ENCODE measurements at places on chromosomes 7 and 10.

DNA sequence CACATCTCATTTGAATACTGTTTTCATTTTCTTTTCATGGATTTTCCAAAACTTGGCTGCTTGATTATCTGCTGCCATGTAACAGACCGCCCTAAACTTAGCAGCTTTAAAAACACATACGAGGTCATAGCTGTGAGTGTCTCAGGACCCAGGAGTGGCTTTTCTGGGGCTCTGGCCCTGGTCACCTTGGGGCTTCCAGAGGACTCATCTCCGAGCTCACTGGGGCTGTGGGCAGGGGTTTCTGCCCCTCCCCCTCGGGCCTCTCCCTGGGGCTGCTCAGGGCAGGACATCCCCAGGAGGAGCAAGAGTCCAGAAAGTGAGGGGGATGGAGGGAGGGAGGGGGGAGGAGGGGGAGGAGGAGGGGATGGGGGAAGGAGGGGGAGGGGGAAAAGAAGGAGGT lies 77.0 kb downstream of the NKX6-2 start:
- no peak for DNase-seq

DNA sequence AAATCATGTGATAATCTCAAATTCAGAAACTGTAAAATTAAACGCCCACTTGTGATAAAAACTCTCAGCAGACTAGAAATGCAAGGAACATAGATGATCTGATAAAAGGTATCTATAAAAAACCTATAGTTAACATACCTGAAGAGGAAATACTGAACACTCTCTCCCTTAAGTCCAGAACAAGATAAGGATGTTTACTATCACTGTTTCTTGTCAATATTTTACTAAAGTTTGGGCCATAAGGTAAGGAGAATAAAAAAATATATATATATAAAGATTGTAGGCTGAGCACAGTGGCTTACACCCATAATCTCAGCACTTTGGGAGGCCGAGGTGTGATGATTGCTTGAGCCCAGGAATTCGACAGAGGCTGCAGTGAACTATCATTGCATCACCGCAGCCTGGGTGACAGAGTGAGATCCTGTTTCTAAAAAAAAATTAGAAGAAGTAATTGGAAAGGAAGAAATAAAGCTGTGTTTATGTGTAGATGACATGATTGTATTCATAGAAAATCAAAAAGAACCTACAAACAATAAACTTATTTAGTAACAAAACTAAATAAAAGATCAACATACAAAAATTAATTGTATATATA lies 28.4 kb downstream of the MPLKIP start:
- no peak for DNase-seq

GRCh38 chr7:18434171-18434570 lies 61.4 kb upstream of the HDAC9 start:
- no peak for DNase-seq

DNA sequence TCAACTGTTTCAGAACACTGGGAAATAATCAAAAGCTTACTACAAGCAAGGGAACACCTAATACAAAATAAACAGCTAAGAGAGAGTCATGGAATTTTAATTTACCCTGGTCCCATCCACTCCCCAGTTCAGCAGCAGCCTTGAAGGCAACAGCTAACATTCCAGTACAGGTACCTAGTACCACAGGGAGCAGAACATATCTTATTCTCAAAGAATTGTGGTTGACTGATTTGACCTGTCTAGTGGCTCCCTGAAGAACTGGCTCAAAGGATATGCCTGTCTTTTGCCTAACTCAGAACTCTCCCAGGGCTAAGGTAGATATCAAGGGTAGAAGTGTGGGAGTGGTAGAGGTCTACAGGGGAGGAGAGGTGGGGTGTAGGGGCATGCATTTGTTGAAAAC lies 32.3 kb downstream of the SMURF1 start:
- no peak for DNase-seq

DNA sequence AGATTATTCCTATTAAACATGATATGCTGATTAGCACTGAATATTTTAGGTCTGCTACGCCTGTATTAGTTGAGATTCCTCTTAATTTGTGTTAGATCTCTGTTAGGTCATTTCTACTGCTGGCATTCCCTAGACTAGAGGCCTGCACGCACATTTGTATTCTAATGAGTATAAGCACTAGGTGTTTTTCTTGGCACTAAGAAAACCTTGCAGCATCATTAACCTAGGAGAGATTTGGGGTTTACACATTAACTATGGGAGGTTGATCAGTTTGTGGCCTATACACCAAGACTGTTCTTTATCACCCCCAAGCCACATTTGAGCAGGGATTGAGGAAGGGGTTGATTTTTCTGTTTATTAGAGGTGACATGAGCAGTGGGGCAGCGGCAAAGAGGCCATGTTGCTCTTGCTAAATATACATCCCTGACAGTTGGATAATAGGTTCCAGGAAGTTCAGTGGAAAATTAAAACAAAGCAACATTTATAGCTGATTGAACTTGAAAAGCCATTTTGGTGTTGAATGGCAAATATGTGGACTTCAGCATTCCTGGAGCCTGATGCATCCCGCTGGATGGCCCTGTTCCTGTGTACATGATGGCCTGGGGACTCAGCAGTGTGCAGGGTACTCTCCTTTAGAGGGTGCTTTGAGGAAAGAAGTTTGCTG lies 65.2 kb downstream of the GBF1 start:
- no peak for DNase-seq

DNA sequence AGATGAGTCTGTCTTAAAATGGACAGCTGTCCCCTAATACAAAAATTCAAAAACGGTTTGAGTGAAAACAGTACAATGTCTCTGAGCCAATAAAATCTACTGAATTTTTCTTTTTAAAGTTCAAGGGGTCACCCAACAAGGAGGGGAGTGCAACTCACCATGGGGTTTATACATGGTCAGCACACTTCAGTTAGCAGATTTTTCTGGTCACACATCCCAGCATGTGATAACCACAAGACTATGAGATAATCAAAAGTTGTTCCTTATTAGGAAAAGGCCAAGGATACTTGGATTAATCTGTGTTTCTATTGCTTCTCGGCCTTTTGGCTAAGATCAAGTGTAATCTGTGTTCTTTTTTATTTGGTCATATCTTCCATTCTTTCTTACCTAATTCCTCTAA lies 31.6 kb downstream of the ABCB5 start:
- no peak for DNase-seq

DNA sequence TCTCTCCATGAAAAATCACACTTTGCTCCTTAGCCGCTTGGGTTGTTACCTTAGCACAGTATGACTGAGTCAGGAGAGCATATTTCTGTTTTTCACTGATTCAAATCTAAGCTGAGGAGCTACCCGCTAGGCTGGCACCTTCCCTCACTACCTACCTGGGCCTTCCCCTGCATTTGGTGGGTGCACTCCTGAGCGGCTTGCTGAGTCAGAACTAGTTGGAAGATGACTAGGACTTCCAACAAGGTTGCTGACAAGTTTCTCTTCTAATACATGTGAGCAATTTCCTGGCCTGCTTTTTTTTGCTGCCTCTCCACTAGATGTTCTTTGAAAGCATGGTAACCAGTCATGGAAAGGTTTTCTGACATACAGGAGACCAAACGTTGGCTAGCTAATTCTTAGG lies 43.8 kb upstream of the SEC61G start:
- no peak for DNase-seq

- no peak for DNase-seq
These were observed 177.9 kb downstream of the PDE1C start for GRCh38 chr7:31892099-31892829.

GRCh38 chr10:50431791-50432190 lies 180.5 kb upstream of the ASAH2 start:
- DNase-seq = no peak

DNA sequence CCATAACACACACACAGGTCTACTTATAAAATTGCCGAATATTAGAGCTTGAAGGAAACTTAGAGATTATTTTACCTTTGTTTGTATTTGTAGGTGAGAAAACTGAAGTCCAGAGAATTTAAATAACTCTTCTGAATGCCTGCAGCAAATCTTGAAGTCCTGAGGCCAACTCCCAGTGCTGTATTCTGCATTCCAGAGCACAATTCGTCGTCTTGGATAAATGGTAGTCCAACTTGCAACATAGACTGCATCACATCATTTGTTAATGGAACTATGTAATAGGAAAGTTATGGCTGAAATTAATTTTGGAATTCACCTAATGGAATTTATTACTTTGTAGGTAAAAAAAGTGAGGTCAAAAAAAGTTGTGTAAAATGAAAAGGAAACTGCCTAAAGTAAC lies 37.3 kb upstream of the SEMA3D start:
- DNase-seq = no peak
